ENCODE measurements at places on chromosomes 2 and 18. TPM values are rescaled to one million over a fixed set of nuclear protein-coding genes. Genes with fewer than 3 reads are reported as not detected.

ERBB4 gene
- total RNA-seq = not detected

PSTPIP2 gene
- total RNA-seq = 9.5 TPM

TRIP12 gene
- total RNA-seq = 119 TPM

LAMA1 gene
- total RNA-seq = 21.6 TPM

IL1RL1 gene
- total RNA-seq = 2.5 TPM

ALKAL2 gene
- total RNA-seq = not detected

IGFBP2 gene
- total RNA-seq = 1,032 TPM

SCN7A gene
- not detected for total RNA-seq

IL1F10 gene
- total RNA-seq = not detected
